HS-5 (cell line): ENCODE measurements at places on chromosomes 2 and 18.

- DNase-seq: no peak
Observed at GRCh38 chr18:76643996-76644395, 149.0 kb upstream of the ZNF516 start.

- no peak for DNase-seq
Observed at GRCh38 chr18:72866442-72866900, 1.3 kb downstream of the NETO1 start.

- DNase-seq: no peak
Observed at GRCh38 chr2:211328126-211328525, 771.7 kb downstream of the CPS1 start.

DNA sequence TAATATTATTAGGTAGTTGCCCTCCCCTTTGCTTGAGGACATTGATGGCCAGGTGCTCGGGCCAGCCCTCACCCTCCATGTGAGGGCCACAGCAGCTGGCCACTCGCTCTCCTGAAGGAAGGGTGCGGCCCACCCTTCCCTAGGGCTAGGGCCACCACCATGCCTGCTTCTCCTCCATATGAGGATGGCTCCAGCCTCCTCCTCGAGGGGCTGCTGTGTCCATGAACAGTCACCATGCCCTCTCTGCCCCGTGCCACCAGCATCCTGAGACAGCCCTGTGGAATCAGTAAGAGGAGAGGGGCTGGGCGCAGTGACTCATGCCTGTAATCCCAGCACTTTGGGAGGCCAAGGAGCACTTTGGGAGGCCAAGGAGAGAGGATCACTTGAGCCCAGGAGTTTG is 2.4 kb downstream of the GPR17 start:
- DNase-seq: no peak

DNA sequence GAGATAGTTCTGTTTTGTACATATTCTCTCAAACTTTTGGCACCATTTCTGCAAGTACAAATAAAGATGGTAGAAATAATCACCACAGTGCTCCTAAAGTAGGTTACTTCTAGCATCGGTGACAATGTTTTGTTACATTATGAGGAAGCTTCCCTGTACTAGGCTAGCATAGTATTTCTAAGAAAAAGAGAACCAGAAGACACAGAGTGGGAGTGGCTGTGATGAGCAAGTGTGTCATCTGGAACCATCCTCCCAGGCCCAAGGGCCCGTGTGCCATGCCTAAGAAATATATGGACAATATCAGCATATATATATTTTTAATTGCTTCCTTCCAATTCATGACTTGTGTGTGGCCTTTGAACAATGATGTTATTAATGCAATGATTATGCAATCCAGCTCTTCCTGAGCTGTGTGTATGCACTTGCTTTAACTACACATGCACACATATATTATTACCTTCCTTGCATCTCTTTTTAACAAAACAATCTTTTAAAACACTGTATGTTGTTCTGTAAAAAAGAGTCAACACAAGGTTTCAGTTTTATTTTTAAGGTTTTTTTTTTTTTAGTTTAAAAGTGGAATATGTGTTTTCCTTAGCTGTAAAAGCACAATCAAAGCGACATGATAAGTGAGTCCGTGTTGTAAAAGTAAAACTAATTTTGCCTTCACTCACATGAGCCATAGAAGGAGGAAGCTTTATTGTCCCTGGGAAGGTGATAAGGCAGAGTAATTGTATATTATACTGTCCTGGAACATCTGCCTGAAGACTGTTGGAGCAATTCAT is 303.9 kb downstream of the ZNF407 start:
- no peak for DNase-seq

DNA sequence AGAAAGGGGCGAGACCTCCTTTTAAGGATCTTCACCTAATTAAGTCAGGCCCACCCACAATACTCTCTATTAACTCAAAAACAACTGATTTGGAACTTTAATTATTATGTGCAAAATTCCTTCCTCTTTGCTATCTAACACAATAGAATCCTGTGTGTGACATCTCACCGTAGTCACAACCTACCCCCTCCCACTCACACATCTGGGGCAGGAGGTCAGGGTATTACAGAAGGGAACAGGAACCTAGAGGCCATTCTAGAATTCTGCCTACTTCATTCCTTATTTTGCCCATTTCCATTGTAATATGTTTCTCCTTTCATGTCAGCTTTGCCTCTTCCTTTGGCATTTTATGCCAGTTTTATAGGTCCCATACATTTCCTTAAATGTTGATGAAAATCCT is 829.3 kb upstream of the ID2 start:
- DNase-seq: no peak

GRCh38 chr2:142755191-142755590 is 122.3 kb upstream of the KYNU start:
- DNase-seq: no peak

DNA sequence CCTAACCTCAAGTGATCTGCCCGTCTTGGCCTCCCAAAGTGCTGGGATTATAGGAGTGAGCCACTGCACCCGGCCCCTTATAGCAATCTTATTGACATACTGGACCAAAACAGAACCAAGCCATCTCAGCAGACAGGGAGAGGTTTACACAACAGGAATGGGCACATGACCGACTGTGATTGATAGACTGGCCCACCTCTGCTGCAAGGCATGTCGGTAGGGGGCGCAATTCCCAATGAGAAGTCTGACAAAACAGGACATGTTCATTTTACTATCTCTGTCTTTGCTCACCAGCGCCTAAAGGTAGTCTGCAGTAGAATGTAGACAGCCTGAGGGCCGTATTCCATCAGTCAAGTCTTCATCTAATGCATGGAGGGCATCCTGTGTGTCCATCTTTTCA is 2.0 kb downstream of the LYPD6B start:
- DNase-seq: no peak

DNA sequence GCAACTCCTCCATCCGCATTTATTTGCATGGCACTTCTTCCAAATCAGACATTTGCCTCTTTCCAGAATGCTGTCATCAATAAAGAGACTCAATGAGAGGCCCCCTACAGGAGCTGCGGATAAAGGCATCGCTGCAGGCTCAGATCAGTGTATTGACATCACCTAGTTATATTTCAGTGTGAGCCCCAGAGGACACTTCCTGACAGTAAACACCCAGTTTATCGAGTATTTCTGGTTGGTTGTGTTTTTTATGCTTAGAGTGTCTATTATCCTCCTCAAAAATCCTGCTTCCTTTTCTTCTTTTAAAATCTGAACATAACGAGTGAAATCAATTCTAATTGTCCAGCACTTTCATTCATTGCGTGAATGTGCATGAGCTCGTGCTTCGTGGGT is 38.8 kb downstream of the NRP2 start:
- no peak for DNase-seq

GRCh38 chr2:215900203-215900611 is 113.1 kb downstream of the MREG start:
- DNase-seq: peak; percentile 66

- peak; percentile 55 for DNase-seq
Observed at GRCh38 chr18:22466608-22467395, 49.1 kb upstream of the CTAGE1 start.

DNA sequence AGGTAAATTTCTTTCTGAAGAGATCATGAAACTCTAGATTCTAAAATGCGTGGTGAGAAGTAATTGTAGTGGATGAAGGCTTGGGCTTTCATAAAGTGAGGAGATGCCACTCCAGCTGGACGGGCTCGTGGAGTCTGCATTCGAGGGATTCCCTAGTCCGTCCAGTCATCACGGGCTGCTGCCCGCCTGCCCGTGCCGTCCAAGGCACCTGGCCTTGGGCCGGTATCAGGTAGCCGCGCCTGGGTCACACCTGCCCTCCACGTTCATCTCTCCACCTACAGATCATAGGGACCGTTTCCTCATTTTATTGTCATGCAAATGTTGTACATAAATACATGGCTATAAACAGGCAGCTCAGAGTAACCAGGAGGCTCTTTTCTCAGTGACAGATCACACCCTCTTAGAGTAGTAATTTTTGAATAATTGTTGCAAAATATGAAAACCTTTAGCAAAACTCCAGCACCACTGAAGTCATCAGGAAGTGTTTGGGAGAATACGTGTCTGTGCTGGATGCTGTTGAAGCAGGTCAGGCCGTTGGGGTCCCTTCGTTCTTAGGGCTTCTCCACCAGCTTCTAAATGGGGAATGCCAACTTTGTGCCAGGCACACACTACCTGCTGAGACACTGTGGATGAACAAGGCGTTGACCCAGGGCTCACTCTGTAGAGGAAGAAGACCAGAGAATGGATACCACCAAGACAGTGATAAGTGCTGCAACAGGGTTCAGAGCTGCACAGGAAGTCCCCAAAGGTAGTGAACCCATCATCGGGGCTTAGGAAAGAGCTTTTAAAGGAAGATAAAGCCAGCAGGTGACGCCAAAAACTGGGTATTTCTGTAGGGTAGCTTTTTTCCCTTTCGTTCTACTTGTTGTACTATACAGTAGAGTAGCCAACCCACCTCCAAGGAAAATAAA is 112.5 kb downstream of the FAM210A start:
- no peak for DNase-seq

DNA sequence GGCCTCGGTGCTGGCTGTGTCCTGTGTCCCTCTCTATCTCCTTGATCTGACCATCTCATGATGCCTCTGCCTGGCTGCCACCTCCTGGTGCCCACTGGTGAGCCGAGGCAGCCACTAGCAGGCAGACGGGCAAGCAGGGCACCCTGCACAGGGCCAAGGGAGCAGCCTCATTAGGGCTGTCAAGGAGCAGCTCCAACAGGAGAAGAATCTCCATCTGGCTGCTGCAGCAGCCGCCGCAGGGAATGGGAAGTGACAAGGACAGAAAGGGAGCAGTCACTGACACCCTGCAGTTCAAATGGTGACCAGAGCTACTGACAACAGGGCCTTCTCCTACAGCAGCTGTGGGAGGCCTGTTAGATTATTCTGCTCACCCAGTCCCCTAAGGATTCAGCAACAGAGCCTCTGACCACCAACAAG is 32.6 kb downstream of the ALPK2 start:
- no peak for DNase-seq

GRCh38 chr2:106562268-106563186 is 75.4 kb downstream of the CD8B2 start:
- DNase-seq: no peak

- no peak for DNase-seq
Observed at GRCh38 chr2:237310515-237311114, 103.3 kb downstream of the COL6A3 start.

GRCh38 chr2:73337828-73338227 is 44.5 kb upstream of the EGR4 start:
- no peak for DNase-seq

GRCh38 chr18:60831971-60832370 is 459.4 kb upstream of the MC4R start:
- no peak for DNase-seq

DNA sequence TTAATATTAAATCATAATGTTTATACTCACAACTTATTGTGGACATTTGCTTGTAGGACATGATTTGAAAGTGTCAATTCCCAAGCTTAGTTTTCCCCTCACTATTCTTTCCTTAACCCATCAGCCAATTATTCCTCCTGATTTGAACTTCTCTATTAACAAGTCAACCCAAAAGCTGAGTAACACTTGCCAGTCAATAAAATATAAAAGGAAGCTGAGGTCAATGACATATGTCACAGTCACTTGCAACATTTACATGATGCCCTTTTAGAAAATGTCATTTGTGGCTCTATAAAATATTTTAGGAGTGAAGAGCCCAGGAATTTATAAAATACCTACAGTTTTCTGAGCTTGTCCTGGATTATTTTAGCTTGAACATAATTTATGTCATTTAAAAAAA is 7.2 kb downstream of the CCDC68 start:
- DNase-seq: no peak

GRCh38 chr2:55781542-55781941 is 87.9 kb upstream of the PNPT1 start:
- no peak for DNase-seq

DNA sequence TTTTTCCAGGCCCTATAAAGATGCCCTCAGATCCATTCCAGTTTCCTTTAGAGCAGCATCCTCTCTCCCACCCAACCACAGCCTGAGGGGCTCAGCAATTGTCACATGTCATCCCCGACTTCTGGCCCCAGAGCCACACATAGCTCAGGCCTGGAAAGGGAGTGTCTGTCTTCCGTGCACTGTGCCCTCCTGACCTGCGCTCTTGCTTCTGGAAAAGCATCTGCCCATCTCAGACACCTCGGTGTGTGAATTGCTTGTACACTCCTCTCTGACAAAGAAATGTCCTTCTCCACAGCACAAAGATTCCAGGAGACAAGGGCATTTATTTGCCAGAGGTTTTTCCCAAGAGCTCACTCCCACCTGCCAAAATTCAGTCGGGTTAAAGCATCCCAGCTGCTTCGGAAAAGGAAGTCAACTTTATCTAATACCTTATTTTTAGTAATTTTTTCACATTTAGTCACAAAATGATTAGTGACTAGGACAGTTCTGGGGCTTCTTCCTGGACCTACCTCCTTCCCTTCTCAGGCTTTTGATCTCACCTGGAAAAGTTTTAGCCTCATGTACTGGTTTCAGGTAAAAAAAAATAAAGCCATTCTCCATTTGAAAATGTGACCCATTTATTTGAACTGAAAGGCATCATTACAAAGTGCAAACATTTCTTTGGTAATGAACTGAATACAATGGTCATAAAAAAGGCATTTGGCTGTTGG is 112.9 kb downstream of the PXDN start:
- DNase-seq: no peak

- no peak for DNase-seq
Observed at GRCh38 chr18:51361130-51361860, 163.8 kb upstream of the MEX3C start.

DNA sequence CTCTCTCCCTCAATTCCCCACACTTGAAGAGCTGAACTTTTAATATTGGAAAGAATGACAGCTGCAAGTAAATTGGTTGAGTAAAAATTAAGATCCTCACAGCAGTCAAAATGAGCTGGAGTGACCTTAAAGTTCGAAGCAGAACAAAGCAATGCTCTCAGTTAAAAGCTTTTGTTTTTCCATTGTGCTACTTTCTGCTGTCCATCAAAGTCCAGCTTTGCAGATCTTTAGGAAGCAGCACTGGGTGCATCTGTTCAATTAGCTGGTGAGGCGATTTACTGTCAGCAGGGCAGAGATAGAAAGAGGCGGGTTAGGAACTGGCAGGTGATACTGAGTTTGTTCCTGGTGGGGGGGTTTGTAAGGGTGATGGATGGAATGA is 834.8 kb downstream of the CPS1 start:
- no peak for DNase-seq

DNA sequence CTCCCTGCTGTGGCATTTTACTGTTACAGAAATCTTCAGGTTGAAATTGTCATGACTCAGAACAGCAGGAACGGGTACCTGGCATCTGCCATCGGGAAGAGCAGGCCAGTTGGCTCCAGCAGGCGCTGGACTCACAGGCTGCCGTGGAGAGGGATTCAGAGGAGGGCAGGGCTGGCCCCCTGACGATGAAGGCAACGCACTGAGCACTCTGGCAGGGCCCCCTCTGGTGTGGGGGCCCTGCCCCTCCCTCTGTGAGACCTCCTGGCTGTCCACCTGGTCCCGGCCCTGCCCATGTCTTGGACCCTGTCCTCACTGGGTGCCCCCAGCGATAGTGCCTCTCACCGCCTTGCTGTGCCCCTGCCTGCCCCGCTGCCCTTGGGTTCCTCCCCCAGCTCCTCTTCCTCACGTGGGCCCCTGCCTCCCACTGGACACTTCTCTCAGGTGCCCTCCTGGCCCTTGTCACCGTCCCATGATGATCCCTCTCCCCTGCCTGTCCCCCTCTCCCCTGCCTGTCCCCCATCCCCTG is 23.3 kb upstream of the ALLC start:
- DNase-seq: no peak

GRCh38 chr2:47639467-47639866 is 143.5 kb upstream of the MSH6 start:
- no peak for DNase-seq
